ENCODE measurements at places on chromosomes 13 and 19.

DNA sequence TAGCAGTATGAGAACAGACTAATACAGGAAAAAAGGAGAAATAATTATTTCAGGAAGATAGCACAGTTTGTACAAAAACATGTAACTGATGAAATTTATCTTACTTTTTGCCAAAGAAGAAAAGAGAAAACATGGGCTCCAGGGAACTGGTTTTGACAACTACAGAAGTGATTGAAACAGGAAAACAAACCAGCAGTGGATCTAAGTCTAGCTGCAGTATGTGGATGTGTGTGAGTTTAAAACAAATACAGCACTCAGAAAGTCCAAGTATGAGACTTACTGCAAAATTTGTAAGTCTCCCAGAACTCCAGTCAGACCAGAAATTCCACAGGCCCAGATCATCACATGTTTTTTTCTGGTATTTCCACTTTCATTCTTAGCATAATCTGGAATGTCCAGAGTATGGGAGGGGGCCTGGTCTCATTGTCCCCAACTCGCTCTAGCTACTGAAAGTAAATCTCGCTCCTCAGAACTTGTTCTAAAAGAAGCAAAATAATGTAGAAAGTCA lies 259.5 kb downstream of the NHLRC3 start:
- no peak for DNase-seq

DNA sequence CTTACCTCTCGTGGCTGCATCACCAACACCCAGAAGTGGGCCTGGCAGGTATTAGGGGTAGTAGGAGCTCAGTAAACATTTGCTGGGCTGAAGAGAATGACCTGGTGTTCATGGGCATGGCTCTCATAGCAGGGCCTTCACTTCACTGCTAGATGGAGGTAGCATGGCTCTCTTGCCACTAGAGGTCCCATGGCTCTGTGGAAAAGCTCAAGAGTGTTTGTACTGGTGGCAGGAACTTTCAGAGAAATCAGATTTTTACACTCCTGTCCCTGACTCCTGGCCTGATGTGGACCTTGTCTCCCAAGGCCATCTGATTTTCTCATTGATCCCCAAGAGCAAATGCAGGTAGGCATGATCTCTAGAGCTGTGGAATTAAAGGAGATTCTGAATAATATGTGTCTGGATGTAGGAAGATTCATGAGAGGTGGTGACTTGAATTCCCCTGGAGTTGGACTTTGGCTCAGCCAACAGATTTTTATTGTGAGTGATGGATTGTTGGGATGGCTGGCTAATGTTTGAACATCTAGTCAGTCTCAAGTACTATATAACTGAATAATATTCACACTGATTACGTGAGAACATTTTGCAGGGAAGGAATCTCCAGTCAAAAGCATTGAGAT lies 5.7 kb downstream of the ZNF574 start:
- no peak for DNase-seq

DNA sequence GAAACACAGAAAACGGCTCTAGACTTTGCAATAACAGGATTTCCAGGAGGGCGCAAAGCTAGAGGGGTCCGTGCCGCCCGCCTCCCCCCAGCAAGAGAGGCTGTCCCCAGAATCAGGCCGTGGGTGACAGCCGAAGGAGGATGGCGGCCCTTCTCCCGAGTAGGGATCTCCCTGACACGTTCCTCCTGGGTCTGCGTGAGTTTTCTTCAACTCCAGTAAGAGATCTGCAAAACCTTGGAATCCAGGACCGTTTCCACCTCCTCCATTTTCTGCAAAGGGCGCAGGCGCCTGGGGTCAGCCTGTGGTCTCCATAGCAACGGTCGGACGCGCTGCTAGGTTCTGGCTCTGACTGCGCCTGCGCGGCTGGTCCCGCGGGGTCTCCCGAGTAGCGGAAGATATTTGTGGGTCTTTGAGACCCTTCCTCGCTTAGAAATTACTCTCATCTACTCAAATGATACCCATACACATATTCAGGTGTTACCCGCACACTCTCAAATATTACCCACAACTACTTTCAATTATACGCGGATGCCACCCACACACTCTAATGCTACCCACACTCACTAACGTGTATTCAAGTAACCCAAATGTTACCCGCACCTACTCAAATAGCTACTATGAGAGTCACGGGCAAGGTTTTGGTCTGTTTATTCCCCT lies 2.1 kb downstream of the PNMA8C start:
- DNase-seq, result no peak

DNA sequence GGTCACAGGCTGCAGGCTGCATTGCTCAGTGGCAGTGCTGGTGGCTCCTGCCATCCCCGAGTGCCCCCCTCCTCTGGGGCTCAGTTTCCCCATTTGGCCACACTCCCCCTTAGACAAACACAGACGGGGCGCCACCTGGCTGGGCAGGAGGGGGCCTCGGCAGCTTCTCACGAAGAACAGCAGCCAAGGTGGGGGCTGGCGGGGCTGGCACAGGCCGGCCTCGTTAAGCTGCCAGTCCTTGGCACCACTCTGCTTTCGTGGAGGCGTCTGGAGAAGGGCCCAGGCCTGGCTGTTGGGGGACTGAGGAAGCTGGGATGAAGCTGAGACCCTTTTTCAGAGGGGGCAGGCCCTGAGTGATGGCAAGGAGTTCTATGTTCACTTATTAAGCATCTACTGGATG lies 3.7 kb upstream of the ZNRF4 start:
- no peak for DNase-seq

- no peak for DNase-seq
Measured at GRCh38 chr19:35592226-35592625, 6.3 kb downstream of the PMIS2 start.

- DNase-seq, result no peak
Measured at GRCh38 chr19:55085923-55086715, 10.4 kb downstream of the EPS8L1 start.

GRCh38 chr19:24033963-24034342 lies 53.0 kb upstream of the ZNF254 start:
- DNase-seq, result peak; percentile 39

DNA sequence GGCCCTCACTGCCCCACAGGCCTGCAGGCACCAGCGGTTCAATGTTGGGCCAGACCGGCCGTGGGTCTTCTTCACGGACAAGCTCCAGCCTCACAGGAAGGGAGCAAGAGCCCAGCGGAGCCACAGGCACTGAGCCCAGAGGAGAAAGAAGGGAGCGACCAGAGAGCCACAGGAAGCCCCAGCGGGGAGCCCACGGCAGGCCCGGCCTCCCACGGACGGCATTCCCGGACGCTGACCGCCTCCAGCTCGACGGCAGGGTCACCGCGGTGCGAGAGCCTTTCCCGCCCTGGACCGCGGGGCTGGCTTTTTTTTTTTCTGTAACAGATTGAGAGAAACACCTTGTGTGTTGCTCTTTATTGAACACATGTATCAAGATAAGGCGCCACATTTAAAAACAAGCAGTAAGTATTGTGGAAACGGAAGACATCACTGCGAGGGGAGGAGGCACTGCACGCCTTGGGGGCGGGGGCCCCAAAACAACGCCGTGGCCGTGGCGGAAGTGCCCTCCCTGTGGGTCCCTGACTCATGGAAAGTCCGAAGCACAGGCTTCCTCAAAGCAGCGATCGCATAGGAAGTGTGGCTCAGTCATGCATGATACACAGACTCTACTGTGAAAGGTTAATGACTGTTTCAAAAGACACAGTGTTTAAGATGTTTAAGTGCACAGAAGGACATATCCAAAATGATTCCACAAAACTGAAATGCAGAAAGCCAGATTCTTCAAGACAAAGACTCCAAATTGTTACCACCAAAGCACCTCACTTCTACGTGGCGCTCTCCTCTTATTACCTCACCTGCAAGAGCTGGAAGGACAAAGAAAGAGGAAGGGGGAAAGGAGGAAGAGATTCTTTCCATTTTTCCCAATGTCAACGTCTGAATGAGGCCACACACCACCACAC lies 3.5 kb downstream of the RASA3 start:
- DNase-seq, result peak; percentile 82

- no peak for DNase-seq
Measured at GRCh38 chr13:67106502-67107057, 123.6 kb downstream of the PCDH9 start.

DNA sequence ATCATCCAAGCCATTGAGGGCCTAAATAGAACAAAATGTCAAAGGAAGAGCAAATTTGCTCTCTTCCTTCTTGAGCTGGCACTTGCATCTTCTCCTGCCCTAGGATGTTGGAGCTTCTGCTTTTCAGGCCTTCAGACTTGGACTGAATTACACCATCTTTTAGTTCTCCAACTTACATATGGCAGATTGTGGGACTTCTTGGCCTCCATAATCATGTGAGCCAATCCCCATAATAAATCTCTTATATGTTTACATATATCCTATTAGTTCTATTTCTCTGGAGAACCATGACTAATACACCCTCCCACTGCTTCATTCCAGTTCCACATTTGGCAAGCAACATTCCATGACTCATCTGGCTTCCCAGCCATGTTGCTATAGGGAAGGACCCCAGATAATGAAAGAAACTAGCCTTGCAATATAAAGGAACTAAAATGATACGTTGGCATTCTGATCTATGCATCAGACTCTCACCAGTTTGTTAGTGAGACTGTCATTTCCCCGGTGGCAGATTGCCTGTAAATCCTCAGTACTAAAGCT lies 11.0 kb upstream of the ACOD1 start:
- DNase-seq, result peak; percentile 60

DNA sequence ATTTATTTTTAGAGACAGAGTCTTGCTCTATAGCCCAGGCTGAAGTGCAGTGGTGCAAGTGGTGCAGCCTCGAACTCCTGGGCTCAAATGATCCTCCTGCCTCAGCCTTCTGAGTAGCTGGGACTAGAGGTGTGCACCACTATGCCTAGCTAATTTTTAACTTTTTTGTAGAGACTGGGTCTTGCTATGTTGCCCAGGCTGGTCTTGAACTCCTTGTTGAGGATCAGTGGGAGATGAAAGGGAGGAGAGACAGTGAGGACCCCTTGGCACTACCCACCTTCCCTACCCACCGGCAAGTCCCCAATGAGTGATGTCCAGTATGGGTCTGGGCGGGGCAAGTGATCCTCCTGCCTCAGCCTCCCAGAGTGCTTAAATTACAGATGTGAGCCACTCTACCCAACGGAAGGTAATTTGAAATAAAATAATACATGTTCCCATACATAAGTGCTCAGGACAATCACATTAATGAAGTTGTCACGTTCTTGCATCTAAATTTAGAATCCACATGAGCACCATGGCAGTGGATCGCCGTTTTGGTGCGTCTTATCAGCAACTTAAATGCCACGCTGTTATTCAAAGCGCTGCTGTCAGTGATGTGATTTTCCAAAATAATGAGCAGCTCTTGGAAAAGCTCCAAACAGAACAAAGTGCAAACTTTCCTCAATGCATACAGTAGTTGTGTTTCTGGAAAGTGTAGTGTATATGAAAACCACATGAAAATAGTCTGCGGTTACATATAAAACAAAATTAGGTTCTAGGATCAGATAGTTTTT lies 5.9 kb upstream of the ARL11 start:
- DNase-seq, result no peak

DNA sequence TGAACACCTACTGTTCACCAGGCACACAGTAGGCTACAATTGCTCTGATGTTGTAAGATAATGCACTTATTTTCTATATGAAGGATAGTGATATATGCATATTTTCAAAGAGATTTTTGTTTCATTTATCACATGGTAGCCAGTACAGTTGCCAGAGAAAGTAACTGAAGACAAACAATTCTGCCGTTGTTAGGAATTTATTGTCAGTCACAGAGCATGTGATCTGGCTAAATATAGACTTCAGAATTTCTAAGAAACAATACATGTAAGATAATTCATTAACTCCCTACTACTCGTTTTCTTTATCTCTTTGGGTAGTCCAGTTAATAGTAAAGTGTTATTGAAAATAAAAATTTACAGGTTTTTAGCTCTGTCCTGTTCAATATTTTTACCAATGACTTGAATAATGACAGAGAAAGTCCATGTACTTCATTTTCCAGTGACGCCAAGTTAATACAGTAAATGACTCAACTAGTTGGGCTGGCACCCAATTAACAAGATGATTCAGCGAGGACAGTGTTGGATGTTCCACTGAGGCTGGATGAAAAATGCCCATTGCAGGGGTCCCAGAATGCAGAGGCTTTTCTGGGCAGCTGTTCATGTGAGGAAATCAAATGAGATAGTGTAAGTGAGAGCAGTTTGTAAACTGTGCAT lies 35.6 kb downstream of the GJA3 start:
- no peak for DNase-seq

- DNase-seq, result no peak
Measured at GRCh38 chr13:42548731-42549551, 25.0 kb upstream of the TNFSF11 start.

DNA sequence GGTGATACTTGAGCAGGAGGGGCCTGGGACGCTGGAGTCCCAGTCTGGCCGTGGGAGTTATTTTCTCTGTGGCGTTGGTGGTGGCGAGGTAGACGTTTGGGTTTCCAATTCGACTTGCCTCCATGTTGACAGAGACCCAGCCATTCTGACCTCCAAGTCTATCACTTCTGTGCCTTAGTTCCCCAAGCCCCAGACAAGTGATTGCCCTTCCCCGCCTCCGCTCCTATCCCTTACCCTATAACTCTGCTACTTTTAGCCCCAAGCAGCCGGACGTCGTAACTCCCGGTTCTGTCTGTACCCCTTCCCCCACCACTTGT lies 549 bp downstream of the TIMM50 start:
- no peak for DNase-seq

DNA sequence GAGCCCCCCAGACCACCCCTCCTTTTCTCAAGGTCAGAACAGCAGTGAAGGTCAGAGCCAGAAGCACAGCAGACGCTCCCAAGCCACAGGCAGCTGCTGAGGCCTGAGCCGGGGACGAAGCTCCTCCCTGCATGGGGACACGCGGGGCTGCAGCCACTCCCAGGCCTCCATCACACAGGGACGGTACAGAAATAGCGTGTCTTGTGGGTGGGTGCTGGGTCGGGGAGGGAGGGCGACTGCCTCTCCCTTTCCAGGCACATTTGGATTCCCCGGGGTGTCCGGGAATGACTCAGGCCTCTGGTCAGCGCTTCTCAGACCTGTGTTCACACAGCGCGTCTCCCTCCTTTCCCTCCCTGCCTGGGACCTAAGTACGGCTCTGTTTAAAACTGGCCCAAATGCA lies 33.2 kb downstream of the RASA3 start:
- peak; percentile 72 for DNase-seq

GRCh38 chr19:10712754-10713153 lies 5.1 kb upstream of the DNM2 start:
- DNase-seq, result no peak

- no peak for DNase-seq
Measured at GRCh38 chr13:113584870-113585671, 518 bp downstream of the TFDP1 start.

DNA sequence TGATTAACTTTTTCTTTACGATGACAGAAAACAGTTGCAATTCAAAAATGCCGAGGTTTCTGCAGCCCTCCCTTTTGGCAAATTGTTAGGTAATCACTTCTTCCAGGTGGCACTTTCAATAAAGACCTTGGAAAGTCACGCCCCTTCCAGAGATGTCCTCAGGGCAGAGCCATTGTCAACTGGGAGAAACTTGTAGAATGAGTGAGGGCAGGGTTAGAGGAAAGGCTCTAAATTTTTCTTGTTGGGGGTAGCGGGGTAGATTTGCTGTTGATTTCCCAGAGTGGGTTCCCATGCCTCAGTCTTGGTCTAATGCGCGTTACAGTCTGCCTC lies 421.1 kb downstream of the FGF9 start:
- DNase-seq, result no peak

- DNase-seq, result no peak
Measured at GRCh38 chr13:95763601-95764000, 86.7 kb downstream of the DNAJC3 start.

Data from RCC 7860 (cell line).